Activated T-cell treated with anti-CD3 and anti-CD28 coated beads, Interleukin-2, amount 50 U/mL, for 1 hour (primary cell): ENCODE measurements at places on chromosomes 3 and 15.

- no peak for DNase-seq
These were observed 92.3 kb upstream of the P2RY1 start for GRCh38 chr3:152742368-152743347.

- no peak for DNase-seq
These were observed 45.2 kb upstream of the FILIP1L start for GRCh38 chr3:100159331-100160153.

DNA sequence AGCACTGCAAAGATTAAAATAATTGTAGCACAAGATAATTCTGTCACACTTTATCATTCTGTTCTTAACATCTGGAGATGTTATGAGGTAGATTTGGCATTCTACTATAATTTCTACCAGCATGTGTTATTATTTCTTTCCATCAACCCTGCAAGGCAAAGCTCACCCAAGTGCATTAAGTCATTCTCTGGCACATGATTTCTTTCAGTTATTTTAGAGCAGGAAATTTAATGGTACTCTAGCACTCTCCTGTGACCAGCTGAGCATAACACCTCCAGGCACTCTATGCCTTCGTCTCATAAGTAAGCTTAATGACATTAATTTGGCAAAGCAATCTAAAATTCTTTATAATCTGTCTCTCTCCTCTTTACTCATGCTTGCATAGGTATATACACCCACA is 300.2 kb upstream of the GPR149 start:
- DNase-seq, result no peak

DNA sequence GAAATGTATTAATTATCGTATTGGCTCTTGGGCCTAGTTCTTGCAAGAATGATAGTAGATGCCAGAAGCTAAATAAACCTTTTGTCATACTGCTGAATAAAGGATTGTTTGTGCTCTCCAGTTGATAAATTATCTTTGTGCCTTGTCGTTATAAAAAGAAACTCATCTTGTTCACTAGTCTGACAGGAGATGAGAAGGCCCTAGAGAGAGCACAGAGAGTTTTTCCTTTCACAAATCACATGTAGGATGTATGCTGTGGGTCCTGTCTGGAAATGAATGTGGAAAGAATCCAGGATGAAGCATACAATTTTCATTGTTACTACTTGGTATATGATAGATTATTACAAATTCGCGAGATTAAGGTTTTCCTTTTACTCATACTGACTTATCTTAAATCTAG is 113.0 kb downstream of the NLGN1 start:
- DNase-seq, result no peak

- DNase-seq, result peak; percentile 44
These were observed 685 bp upstream of the FOXB1 start for GRCh38 chr15:60003243-60004008.

DNA sequence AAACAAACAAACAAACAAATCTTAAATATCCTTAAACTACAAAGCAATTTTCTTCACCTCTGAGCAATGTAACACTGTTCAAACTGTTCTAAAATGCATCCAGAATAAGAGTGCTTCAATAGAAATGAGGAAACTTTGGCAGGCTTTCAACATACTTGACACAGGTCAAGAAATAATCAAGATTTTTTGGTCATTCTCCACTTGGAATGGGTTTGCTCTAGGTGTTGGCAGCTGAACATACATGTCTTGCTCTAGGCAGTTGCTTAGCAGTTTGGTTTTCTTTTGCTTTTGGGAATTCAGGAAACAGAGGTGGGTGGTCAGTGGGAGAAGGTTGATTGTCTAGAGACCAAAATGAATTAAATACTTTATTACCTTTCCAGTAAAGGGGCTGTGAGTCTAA is 1.4 kb upstream of the LRRC3B start:
- no peak for DNase-seq

DNA sequence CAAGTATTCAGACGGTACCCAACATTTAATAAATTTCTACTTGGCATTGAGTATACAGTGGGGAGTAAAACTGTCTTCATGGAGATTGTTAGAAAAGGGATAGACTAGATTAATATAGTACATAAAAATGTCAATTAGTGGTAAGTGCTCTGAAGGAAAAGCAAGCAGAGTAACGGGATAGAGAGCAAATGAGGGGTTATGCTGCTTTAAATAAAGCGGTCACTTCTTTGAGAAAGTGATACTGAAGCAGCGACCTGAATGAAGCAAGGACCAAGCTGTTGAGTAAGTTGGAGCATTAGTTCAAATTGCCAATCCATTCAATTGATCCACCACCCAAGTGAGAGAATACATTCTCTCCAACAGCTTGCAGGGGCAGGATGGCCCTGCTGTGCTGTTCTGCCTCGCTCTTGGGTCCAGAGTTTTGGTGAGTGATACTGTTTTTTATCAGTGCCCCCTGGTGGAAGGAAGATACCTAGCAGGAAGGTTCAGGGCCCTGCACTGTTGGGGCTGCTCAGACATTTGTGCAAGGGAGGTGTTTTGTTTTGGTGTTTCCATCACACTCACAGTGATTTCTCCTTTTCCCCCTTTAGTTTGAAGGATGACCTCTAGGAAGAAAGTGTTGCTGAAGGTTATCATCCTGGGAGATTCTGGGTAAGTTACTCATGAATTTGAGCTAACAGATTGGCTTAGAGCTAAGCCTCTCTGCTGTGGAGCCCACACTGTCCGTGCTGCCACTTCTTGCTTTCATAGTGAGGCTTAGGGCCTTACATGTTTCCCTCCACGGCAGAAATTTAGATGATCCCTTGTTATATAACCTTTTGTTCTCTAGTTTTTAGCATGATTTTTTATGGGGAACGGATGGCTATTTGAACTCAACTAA is 69.0 kb downstream of the RAB7A start:
- peak; percentile 56 for DNase-seq

- DNase-seq, result no peak
These were observed 101.4 kb downstream of the TFG start for GRCh38 chr3:100810671-100811070.
